ENCODE measurements at places on chromosomes 4 and X.
A peak's percentile ranks its signal among the peaks of the same experiment; 100 is the strongest.

- DNase-seq = no peak
Measured at GRCh38 chrX:72100824-72101351, 30.8 kb downstream of the RTL5 start.

DNA sequence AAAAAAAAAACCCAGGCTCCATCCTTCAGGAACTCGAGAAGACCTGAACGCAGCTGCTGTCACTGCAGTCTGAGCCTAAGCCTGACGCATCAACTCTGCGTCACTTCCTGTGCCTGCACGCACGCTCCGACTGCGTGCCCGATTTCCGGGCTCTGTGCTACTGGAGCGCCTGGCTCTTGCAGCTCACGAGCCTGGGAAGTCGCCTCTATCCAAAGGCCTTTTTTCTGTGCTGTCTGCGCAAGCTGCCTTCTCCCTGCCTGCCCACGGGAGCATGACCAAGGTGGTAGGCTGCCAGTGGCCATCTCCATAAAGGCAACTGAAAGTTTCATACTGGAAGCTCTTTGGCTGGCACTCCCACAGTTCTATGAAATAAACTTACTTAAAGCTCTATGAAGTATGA lies 9.9 kb upstream of the GASK1B start:
- peak; percentile 7 for DNase-seq

DNA sequence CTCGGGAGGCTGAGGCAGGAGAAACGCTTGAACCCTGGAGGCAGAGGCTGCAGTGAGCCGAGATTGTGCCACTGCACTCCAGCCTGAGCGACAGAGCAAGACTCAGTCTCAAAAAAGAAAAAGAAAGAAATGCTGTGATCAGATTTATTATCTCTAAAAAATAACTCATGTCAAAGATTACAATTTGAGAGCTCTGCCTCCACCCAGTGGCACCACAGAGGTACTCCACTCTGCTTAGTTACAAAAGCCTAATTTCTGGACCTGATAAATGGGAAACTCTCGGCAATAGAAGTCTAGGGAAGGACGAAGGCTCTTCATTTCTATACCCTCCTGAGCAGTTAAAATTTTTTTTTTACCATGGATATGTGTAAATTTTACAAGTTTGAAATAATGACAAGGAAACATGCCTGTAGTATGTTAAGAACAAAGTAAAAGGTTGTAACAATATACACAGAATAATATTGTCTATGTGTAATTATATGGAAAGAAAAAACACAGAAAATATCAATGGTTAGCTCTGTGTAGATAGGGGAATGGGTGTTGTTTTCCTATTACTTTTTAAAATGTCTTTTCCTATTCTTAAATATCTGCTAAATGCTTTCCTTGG lies 149.8 kb downstream of the STIM2 start:
- peak; percentile 57 for DNase-seq

DNA sequence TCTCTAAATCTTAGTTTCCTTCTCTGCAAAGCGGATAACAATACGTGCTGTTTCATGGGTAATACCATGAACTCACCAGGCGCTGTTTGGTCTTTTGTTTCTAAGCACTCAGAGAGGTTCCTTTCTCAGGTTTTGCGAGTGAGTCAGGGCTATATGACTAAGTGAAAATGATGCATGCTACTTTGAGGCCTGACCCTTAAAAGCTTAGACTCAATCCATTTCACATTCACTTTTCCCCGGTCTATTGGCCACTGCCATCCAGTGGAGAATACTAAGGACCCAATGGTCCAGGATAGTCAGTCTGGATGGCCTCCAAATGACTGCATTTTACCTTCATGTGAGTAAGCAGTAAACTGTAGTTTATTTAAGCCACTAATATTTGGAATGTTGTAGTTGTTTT lies 400.8 kb upstream of the SLIT2 start:
- peak; percentile 22 for DNase-seq

DNA sequence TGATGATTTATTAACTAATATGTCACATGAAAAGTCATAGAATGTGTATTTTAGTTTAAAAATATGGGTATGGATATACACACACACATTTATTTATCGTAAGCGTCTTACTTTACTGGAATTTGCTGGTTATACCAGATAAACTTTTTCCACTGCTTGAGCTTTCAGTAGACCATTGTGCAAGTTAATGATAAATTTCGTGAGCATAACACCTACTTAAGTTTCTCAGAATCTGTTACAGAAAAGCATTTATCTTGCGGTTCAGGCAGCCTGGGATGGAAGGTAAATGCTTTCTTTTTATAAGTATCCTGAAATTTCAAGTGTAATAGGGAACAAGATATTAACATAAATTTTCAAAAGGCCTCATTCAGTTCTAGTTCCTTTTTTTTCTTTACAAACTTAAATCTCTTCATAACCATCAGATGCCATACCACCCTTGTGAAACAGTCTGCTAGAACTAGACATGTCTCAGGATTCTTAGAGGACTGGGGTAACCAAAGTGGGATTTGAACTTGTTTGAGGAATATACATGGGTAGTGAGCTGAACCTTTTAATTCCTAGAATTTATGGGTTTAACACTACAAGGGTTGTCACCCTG lies 27.7 kb downstream of the ATP7A start:
- no peak for DNase-seq

GRCh38 chr4:93828995-93829819 lies 654 bp downstream of the ATOH1 start:
- DNase-seq = peak; percentile 23

DNA sequence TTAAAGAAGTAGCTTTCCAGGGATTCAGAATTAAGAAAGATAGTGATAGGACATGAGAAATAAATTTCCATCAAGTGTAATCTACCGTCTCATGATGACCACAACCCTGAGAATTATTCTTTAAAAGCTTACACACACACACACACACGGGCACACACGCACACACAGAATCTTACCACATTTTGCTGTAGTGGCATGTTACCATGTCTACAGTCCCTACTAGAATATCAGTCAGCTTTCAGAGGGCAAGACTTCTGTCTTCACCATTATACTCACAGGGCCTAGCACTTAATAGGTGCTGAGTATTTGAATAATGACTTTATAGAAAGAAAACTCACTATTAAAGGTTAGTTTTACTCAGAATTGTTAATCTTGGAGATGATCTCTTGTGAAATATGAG lies 15.4 kb downstream of the CMC4 start:
- DNase-seq = no peak

- no peak for DNase-seq
Measured at GRCh38 chr4:123510659-123511058, 114.1 kb downstream of the SPRY1 start.

GRCh38 chr4:177579649-177580048 lies 137.4 kb upstream of the AGA start:
- no peak for DNase-seq

DNA sequence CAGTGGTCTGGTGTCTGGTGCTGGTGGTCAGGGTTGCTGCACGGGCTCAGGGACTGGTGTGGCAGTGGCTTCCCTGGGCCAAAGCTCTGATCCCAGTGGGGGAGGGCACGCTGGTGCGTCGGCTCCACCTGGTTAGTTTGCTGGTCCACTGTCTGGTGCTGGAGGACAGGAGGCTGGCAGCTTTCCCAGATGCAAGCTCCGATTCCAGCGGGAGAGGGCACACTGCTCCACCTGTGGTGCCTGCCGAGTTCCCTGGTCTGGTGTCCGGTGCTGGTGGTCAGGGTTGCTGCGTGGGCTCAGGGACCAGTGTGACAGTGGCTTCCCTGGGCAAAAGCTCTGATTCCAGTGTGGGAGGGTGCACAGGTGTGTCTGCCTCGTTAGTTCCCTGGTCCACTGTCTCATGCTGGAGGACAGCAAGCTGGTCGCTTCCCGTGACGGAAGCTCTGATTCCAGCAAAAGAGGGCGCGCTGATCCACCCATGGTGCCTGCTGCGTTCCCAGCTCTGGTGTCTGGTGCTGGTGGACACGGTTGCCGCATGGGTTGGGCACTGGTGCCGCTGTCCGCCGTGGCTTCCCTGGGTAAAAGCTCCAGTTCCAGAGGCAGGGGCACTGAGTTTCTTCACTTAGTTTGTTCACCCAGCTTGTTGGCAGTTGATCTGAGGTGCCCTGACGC lies 5.8 kb downstream of the VMA21 start:
- no peak for DNase-seq

DNA sequence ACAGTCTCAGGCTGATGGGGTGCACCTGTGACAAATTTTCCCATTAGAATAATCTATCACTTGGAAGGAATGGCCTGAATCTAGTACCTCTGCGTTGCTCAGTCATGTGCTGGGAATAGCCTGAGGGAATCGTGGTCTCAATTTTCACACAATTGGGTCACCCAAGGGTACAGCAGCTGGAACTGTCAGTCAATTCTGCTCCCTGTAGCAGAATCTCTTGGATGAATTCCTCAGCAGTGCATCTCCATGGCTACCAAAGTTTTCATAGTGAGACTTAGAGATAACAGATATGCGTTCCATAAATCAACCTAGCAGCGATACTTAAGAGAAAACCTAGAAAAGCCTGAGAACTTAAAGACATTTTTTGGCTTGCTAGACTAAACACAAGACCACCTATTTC lies 288.7 kb upstream of the CTSO start:
- no peak for DNase-seq

DNA sequence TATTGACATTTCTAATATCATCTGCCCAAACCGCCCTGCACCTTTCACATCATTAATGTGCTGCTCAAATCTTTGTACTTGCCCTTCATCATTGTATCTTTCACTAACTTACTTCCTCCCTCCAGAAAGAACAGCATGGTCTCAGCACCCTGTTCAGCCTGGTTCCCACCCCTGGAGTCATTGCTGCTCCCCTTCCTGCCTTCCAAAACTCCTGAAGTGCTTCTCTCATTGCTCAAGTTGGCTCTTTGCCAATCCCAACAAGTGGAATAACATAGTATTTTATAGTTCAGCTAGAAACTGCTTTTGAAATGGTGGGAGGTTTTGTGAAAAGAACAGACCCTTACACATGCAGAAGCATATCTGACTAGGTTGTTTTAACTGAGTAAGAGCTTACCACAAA lies 14.0 kb upstream of the TTC29 start:
- no peak for DNase-seq

DNA sequence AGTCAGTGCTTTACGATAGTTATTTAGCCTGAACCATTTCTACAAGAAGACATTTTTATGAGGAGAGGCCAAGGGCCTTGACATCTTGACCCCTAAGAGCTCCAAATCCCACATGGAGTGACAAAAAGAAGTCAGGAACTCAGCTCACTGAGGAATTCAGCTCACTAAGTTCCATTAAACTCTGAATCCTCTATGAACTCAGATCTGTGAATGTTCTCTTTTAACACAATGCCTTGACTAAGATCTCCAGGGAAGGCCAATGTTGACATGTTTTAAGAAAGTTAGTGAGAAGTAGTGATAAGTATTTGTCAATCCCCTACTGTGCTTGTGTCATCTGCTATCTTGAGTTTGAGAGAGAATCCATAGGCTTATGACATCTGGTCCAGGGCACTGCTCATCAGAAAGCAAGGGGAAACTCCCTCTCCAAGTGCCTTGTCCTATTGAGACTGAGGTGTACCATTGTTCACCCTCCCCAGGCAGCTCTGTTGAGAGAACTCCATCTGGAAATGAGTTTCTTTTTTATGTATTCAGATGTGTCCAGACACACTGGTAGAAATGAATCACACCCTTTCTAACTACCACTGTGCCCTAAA lies 68.7 kb upstream of the PCDH19 start:
- DNase-seq = no peak

DNA sequence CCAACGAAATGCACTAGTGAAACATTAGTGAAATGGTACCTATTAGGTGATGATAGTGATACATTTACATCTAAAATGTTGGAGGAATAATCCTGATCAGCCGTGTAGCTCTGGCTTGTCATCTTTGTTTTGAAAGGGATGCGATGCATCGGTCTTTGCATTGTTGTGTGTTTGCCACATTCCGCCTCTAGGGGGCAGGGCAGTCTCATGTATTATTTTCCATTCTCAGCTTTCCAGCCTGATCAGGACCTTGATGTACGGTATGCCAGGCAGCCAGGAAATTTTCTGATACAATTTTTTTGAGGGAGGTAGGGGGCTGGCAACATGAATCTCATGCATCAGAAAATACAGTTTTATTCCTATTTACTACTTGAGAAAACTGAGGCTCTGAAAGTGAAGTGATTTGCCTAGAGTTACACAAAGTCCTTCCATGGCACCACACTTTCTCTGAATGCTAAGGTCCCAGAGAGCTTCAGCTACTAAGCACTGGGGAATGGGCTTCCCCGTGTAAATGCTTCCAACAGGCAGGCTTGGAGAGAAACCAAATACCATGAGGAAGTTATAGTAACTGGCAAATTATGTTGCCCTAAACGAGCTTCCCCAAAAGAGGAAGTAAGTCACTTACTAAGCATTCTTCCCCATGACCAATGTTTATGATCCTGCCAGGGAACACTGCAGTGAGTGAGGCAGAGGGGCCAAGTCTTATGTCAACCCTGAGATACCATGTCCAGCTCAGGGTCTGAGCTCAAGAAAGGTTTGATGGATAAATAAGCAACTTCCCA lies 31.8 kb upstream of the IQSEC2 start:
- DNase-seq = peak; percentile 69

DNA sequence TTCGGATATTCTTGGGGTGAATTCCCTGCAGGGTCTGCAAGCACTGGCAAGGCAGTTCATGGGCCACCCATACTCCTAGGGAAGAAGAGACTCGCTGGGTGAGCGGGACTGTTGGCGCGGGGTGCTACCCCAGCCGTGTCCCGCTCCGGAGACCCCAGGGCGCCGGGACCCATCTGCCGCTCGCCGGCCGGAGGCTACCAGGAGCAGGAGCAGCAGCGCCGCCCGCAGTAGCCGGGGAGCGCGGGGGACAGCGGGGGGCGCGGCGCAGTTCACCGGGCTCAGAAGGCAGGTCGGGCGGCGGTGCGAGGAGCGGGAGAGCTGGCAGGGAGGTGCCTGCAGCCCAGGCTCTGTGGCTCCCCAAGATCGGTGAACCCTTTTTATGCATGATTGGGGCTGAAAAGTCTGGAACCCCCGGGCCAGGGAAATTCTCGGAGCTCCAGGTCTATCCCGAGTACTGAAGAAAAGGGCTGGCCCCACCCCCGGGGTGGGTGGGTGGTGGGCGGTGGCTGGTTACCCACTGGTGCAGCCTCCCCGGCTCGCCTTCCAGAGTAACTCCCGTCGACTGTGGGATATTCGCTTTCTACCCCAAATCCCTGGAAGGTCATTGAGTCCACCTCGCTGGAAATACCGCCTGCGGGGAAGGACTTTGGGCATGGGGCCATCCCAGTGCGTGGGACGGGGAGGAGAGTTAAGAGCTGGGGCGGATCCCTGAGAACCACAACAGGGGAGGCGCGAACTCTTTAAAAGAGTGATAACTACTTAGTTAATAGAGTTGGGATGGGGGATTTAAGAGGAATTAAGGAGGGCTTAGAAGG lies 37.6 kb downstream of the PF4 start:
- peak; percentile 45 for DNase-seq

GRCh38 chr4:23920296-23920695 lies 30.4 kb upstream of the PPARGC1A start:
- no peak for DNase-seq

- no peak for DNase-seq
Measured at GRCh38 chr4:100826808-100827548, 309.2 kb upstream of the EMCN start.

DNA sequence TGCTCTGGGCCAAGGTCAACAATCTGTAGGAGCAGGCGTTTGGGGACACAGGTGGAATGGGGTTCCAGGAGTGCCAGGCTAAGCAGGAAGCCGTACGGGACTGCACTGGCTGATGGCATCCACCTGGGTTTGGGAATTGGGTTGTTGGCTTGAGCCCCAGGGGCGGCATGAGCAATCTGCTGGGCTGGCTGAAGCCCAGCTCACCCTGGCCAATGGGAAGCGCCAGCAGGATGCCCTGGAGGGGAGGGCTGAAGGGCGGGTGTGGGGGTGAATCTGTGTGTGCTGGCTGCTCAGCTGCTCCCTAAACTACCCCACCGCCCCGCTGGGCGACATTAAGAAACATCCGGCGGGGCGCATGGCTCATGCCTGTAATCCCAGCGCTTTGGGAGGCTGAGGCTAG lies 8.9 kb upstream of the RGS12 start:
- no peak for DNase-seq
